Forelimb muscle (tissue), 1 donor: ENCODE measurements at places on chromosomes 4 and X.

- DNase-seq: no peak
Measured at GRCh38 chr4:100566396-100566795, 48.6 kb upstream of the EMCN start.

DNA sequence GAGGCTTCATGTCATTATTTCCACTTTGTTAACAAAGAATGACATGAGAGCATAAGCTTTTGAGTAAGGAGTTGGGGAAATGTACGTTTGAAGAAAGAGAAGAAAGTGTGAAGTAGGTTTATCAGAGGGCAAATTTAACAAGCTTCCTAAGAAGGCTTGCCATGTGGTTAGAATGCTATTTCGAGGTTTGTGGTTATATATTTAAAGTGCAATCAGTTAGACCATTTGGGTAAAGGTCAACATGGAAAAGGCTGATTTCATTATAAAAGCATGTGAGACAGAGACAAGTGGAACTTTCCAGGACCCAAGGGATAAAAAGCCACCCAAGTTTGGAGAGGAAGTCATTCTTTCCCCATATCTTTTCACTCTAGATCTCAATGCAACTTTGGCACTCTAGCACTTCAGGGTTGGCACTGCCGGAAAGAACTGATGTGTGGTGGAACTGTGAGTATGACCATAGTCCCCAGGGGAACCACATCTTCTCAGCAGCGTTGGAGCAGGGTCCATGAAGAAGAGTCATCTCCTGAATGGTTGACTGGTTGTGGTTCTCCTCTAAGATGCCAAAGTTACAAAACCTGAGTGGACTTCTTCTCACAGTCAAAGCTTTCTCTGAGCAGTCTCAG is 529.9 kb downstream of the MID1IP1 start:
- DNase-seq: no peak

DNA sequence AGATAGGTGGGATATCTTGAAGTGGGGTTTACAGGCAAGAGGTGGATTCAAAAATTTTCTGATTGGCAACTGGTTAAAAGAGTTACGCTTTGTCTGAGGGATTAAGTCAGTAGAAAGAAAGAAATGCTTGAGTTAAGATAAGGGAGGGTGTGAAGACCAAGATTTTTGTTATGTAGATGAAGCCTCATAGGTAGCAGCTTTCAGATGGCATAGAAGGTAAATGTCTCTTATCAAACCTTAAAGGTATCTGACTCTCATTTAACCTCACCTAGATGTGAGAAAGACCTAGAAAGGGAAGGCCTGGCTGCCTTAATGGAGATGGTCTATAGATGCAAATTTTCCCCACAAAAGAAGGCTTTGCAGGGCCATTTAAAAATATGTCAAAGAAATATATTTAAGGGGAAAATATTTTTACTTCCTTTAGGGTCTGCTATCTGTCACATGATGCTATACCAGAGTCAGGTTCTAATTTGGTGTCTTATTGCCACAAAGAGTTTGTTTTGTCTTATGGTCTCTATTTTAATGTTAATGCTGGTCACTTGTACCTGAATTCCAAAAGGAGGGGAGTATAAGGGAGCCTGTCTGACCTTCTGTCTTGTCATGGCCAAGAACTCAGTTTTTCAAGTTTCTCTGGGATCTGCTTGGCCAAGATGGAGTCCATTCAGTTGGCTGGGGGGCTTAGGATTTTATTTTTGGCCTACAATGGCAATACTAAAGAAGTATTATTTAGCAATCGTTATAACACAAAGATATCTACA is 699.1 kb upstream of the AMOT start:
- DNase-seq: no peak

DNA sequence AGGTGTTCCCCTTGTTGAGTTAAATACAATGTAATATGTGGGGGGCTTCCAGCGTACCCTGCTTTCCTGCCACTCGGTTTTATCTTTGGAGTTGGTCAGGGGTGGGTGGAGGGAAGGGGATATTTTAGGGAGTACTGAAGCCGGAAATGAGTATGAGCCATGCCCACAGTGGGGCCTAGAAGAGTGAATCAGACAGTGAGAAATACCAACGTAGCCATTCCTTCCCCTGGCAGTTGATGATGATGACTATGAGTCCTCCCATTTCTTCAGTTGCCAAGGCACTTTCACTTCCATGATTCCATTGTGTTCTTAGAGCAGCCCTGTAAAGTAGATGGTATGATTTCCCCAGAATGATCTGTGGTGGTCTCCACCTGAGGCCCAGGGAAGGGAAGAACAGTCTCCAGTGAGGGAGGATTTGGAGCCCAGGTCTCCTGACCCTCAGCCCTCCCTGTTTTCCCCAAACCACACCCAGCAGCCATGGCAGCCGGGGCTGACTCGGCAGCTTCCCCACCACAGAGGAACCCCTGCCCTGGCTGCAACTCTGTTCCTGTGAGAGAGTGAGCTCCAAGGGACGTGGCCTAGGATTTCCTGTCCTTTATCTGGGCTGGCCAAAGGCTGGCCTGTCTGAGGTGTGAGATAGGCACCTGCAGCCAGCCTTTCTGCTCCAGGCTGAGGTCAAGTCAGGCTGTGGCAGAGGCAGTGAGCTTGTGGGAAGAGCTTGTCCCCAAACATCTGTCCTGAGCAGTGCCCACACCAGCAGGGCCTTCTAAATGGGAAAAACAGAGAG is 52.7 kb downstream of the STARD8 start:
- DNase-seq: no peak

- no peak for DNase-seq
Measured at GRCh38 chr4:177109769-177110168, 199.9 kb upstream of the NEIL3 start.

DNA sequence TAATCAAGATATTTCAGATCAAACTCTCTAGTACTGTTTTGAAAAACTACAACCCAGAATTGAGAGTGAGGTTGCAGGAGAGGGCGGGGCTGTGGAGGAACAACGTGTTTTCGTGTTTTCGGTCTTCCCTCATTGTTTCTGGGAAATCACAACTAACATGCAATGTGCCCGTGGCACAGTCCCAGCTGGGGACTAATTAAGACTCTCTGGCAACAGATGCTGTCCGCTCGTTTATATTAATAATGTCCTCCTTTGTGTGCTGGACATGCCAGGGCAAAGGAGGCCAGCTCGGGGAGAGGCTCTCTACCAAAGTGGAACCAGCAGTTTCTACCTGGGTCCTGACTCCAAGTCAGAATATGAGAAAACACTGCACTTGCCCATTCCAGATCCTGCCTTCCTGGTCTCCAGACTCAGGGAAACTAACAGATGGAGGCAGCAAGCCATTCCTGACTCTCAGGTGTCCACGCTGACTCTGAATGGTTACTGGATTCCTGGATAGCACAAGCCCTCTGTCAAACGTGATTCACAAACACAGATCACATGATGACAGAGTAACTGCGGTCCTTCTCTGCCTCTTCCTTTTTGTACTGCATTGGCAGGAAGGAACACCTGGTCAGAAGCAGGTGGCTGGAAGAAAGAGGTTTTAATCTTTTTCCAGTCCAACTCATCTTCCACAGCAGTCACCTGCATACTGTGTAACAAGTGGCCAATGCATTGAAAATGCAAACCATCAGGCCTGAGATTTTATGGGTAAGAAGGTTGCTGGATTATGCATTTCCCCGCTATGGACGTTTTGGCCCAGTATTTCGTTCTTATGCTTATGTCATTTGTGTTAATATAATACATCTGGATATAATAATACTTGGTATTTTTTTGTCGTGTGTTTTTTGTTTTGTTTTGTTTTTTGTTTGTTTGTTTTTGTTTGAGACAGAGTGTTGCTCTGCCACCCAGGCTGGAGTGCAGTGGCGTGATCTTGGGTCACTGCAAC is 65.0 kb downstream of the COQ2 start:
- DNase-seq: no peak

GRCh38 chr4:55675196-55675793 is 39.2 kb upstream of the NMU start:
- DNase-seq: no peak

DNA sequence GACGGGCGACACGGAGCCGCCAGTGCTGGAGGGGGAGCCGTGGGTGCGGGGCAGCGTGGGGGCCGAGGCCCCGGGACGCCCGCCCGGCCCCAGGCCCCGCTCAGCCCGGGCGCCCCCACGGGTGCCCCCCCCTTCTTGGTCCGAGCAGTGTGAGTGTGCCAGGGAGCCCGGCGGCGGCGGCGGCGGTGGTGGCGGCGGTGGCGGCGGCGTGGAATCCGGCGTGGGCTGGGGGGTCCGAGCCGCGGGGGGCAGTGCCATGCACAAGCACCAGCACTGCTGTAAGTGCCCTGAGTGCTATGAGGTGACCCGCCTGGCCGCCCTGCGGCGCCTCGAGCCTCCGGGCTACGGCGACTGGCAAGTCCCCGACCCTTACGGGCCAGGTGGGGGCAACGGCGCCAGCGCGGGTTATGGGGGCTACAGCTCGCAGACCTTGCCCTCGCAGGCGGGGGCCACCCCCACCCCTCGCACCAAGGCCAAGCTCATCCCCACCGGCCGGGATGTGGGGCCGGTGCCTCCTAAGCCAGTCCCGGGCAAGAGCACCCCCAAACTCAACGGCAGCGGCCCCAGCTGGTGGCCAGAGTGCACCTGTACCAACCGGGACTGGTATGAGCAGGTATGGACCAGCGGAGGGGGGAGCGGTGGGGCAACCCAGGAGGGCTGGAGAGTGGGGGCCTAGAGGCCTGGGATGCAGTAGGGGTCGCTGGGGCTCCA is 466 bp downstream of the DLG3 start:
- no peak for DNase-seq

DNA sequence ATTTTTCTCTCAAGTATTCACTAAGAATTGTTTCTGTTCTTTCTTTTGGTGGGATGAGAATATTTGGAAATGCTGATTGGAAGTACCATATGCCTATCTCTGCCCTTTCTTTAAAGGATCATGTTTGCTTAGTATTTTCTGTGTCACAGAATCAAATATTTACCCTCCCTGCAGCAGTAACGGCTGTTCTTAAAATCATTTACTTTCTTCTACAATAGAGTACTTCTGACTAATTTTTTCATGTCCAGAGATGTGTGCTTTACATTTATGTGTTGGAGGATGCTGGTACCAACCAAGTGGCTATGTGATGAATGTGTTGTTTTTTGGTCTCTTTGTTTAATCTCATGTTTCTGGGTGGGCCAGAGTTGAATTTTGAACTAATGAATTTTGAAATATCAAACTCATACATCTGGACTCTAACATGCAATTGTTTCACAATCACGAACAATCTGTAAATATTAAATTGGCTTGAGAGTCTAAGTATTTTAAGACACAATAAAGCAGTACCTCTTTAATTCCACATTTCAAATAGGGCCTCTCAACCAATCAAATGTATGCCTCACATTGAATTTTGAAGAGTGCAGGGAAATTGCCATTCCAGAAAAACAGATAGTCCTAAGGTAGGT is 59.4 kb upstream of the ARSJ start:
- DNase-seq: no peak

DNA sequence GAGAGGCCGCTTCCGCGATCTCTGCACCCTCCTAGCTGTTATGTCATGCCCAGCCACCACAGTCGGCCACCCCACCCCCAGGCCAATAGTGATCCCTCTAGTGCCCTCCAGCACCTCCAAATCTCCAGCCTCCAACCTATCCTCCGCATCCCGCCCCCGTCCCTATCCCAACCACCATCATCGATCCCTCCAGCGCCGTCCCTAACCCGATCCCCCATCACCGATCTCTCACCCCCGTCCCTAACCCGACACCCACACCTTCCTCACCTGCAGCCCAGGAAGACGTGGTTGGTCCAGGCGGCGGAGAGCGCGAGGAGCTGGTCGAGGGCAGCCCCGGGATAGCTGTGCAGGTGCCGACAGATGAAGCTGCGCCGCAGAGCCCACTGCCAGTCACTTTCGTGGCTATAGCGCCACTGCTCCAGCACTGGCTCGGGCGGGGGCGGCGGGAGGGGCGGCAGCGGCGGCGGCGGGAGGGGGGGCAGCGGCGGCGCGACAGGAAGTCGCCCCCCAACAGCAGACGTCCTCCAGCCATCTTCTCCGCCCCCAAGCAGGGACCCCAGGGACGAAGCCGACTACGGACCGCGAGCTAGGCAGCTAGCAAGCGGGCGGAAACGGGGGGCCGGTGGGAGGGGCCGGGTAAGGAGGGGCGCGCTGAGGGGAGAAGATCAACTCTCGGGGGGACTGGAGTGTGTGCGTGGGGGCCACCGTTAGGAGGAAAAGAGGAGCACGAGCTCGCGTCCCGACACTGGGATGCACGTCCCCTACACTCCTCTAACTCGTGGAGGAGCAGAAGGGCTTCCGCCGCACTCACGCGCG is 552 bp downstream of the NKRF start:
- DNase-seq: no peak

- peak; percentile 11 for DNase-seq
Measured at GRCh38 chr4:13169731-13170525, 314.2 kb downstream of the RAB28 start.

GRCh38 chrX:120857240-120857639 is 18.4 kb downstream of the CT47B1 start:
- no peak for DNase-seq

DNA sequence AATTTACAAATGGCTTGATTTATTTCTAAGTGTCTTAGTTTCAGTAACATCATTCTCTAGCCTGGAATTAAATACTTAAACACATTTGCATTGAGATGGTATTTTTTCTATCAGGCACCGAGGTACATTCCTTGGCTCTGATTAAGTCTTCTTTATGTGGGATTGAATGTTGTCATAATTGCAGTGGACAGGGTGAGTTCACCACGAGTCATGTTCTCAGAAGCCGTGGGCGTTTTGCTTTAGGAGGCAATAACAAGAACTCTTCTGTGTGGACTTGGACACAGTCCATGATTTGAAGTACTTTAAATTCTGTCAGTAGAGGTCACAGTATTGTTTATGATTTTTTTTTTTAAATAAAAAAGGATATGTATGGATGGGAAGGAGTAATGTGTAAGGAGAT is 57.1 kb upstream of the EFHC2 start:
- no peak for DNase-seq

- DNase-seq: no peak
Measured at GRCh38 chr4:60400593-60400992, 799.5 kb upstream of the ADGRL3 start.

GRCh38 chr4:152992027-152992426 is 55.9 kb downstream of the FHDC1 start:
- no peak for DNase-seq

DNA sequence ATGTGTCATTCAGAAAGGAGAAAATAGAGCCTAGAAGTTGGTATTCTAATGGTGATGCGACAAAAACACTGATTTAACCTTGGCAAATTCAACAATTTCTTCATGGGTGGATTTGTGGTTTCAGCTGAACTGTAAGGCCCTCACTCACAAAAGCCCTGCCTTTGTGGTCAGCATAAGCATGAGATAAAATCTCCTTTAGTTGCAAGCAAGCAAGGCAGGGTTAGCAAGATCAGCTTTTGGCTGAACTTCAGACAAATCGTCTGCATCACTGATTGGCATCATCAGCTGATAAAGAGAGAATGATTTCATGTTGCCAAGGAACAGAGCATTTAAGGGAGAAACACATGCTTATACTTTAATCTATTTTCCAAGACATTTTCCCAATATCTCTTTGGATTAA is 2582.2 kb downstream of the PCDH7 start:
- DNase-seq: no peak

GRCh38 chr4:123232439-123232838 is 164.2 kb upstream of the SPRY1 start:
- no peak for DNase-seq

GRCh38 chr4:73945674-73946449 is 36.0 kb downstream of the PF4 start:
- DNase-seq: no peak

- no peak for DNase-seq
Measured at GRCh38 chrX:10660171-10660570, 39.8 kb upstream of the MID1 start.
